Hepatocyte (in vitro differentiated cells): ENCODE measurements at places on chromosomes 4 and X.
A peak's percentile ranks its signal among the peaks of the same experiment; 100 is the strongest.

GRCh38 chr4:89285745-89286144 is 21.9 kb downstream of the GPRIN3 start:
- DNase-seq: no peak

DNA sequence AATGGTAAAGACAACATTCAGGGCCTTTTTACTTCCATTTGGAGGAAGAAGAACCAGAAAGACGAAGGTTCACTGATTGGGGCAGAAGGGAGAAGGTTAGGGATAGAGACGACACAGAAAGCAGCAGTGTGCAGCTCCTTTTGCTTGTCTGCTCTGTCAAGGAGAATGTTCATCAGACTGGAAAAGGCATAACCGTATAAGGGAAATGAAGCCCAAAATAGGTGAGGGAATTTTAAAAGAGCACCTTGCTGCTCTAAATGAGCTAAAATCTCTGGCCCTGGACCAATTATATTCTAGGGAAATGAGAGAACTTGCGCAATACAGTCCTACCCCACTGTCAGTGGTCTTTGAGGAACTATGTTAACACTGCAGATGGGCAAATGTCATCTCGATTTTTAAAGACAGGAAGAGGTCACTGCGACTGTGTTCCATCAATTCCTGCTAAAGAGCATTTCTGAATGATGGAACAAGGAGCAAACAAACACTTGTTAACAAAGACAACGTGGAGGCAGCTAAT is 909.8 kb upstream of the FTHL17 start:
- DNase-seq: no peak

DNA sequence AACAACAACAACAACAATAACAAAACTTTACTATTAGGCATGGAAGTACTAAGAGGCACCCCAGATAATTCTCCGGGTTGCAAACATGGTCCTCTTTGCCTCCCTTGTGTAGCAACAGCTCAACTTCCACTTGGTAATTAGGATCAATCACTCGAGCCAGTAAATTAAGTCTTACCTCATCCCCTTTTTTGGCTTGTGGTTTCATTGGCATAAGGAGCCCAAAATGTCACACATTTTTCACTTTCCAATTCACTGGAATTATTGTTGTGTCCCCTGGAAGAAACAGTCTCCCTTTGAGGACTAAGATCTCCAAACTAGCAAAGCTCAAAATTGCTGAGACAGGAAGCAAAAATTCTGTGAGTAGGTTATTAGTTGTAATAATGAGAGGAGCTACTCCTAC is 49.2 kb upstream of the HSD17B10 start:
- no peak for DNase-seq

- no peak for DNase-seq
These were observed 308.8 kb downstream of the TEX13C start for GRCh38 chrX:125628435-125628834.

DNA sequence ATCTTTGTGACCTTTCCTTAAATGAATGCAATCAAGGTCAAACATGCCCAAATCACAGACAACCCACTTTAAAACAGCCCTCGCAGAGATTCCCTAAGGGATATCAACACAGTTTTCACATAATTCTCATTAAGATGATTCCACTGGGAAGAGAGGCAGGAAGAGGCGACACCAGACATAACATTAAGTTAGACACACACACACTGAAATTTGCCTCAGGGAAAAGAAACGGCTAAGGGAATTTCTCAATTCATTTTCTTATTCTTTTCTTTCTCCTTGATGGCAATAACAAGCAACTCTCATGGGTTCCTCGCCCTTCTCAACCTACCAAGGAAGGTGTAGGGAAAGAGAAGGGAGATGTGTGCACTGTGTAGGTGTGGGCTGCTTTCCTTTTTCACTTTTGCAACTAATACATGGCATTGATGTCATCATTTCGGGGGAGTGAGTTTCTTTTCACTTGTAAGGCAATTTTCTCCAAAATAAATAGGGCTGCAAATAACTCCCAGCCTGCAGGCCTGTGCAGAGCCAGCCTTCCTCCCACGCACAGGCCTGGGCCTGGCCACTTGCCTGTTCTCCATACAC is 41.4 kb downstream of the SOD3 start:
- DNase-seq: no peak

DNA sequence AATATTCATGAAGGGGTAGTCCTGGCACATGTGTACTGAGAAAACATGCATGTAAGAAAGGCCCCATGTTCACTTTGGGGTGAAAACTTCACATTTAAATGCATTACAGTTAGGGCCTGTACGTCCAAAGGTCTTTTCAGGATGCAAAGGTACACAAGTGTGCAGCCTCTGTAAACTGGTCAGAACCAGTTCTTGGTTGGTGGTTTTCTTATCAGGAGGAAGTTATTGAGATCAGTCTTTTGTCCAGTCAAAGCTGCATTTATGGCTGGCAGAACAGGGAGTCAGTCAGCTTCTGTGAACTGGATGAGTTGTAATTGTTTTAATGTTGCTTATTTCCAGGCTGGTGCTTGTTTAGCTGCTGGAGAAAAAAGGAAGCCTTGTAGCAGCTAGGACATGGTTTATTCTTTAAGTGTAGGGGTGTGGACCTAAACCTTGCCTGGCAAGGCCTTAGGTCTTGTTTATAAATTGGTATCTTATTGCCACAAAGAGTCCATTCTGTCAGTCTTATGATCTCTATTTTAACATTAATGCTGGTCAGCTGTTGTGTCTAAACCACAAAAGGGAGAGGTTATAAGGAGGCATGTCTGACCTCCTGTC is 1906.6 kb upstream of the TENM3 start:
- DNase-seq: peak; percentile 29

DNA sequence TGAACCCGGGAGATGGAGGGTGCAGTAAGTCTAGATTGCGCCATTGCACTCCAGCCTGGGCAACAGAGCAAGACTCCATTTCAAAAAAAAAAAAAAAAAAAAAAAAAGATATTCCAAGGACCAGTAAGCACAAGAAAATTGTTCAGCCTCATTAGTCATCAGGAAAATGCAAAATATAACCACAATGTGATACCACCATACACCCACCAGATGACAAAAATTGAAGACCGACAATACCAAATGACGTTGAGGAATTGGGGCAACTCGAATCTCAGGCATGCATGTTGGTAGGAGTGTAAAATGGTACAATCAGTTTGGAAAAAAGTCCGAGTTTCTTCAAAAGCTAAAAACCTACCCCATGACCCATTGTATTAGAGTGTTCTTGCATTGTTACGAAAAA is 130.2 kb upstream of the FAM9B start:
- DNase-seq: no peak

- DNase-seq: peak; percentile 72
These were observed 83.8 kb upstream of the MAML3 start for GRCh38 chr4:140237616-140238350.

DNA sequence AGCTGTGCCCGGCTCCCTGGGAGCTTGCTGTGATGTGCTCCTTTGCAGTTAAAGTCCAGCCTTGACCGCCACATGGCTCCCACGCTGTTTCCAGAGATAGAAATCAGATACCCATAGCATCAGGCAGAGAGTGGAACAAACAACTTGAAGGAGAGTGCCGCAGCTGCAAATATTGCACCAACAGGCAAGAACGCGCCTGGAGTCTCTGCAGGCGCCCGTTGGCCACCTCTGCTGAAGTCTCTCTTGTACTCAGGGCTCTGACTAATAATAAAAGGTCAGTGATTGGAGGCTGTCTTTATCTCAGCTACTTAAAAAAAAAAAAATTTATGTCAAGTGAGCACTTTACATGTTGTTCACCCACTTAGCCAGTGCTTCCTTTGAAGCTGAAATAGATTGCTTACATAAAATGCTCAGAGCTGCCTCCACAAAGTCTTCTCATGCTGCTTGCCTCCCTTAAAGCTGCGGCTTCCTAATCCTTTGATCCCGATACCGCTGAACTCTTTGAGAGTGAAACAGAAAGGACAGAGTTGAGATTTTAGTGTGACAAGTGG is 30.9 kb upstream of the TENM3 start:
- DNase-seq: peak; percentile 72

- DNase-seq: no peak
These were observed 304.2 kb downstream of the TENM3 start for GRCh38 chr4:182547435-182547834.

DNA sequence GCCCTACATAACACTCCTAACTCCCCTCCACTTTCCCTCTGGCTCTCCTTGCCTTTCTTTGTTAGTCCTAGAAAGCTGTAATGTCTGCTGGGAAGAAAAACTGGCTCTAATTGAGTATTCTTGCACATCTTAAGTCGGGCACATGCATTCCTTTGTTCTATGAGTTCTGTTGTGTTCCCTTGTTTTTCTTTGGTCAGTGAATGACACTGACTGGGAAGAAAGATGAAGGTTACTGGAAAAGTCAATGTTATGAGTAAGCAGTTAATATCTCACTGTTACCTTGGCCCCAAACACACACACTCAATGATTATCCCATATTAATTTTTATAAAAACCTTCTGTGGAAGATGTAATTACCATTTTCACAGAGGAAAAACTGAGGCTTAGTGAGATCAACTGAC is 215.9 kb downstream of the SOWAHB start:
- DNase-seq: no peak

DNA sequence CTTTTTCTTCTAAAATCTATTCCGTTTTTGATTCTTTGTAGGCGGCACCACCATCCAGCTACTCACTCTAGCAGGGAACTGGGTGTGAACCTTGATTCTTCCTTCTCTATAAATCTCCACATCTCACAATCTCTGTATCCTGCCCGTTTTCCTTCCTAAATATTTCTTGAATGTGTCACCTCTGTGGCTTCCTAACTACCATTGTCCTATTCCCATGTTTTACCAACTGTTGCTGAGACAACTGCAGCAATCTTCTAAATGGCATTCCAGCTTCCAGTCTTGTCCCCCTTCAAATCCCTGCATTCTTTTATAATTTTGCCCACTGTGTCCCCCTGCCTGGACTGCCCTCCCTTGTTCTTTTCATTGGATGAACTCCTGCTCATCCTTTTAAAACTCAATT is 641.3 kb downstream of the RPA4 start:
- DNase-seq: no peak

- peak; percentile 5 for DNase-seq
These were observed 133.0 kb upstream of the LEF1 start for GRCh38 chr4:108301545-108302251.

DNA sequence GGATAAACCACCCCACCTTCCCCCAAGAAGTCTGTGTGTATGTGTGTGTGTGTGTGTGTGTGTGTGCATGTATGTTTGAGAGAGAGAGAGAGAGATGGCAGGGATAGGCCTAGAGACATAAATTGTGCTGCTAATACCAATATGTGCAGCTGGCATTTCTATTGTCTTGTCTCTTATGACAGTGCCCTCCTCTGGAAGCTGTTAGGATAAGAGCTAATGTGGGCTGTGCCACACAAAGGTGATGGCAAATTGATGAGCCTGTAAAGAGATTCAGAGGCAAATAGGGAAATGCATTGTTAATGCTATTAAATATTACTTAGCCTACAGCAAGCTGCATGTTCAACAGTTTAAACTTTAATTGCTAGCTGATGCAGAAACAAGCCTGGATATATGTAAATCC is 332.0 kb downstream of the NKX6-1 start:
- no peak for DNase-seq

- DNase-seq: no peak
These were observed 19.7 kb upstream of the SCRG1 start for GRCh38 chr4:173418639-173419038.

DNA sequence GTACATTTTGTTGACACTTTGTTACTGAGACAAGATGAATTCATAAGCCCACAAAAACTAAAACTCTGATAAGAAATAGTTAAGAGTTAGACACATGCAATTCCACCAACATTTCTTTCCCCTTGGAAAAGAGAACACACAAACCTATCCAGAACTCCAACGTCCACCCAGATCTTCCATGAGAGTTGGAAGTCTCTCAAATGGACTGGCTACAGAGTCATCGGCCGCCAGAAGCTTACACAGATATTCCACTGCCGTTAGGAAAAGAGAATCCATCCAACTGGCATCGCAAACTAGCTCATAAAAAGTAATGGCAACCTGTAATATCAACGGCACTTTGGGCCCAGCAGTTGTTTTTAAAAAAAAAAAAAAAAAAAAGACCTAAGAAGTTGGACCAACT is 114.7 kb downstream of the PRKX start:
- DNase-seq: no peak

- DNase-seq: no peak
These were observed 73.6 kb upstream of the SORBS2 start for GRCh38 chr4:185885604-185886003.

- DNase-seq: peak; percentile 54
These were observed at the start of gene CXCL1 for GRCh38 chr4:73869130-73870055. Gene CXCL1 (plus strand): TSS chr4:73869393. CDS start chr4:73869471, 78 bp downstream.

- no peak for DNase-seq
These were observed 25.2 kb upstream of the NPFFR2 start for GRCh38 chr4:72006586-72006985.

DNA sequence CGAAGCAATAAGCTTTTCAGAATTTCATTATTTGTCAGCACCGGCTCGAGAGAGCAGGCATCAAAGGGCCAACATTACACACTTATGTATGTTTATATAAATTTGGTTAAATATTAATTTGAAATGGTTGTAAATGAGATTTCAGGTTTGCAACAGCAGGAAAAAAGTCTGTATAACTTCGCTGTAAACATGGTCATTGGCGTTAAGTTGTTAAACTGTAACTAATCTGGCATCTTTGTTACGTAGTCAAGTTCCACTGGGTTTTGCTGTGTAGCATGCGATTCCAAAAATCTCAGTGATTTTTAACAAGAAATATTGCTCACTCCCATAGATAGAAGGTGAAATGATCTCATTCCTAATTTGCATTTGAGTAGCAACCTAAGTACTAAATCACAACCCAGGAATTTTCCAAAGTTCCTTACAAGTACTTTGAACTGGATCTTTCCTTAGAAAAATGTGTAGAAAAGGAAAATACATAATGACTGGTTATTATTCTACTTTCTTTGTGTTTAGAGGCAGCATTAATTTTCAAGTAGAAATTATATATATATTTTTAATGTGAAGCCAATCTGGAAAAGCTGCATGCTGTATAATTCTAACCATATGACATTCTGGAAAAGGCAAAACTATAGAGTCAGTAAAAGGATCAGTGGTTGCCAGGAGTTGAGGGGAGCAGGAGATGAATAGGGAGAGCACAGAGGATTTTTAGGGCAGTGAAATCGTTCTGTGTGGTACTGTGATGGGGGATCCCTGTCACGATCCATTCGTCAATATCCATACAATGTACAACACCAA is 222.1 kb downstream of the CBR4 start:
- DNase-seq: no peak

- DNase-seq: no peak
These were observed 13.3 kb downstream of the SLC2A9 start for GRCh38 chr4:10007793-10008608.

GRCh38 chr4:38132843-38133662 is 172.9 kb downstream of the PTTG2 start:
- peak; percentile 71 for DNase-seq

- no peak for DNase-seq
These were observed 17.7 kb downstream of the EFNB1 start for GRCh38 chrX:68846536-68846935.
